Activated T-cell treated with anti-CD3 and anti-CD28 coated beads for 48 hours (primary cell): ENCODE measurements at places on chromosomes 3 and 15.

GRCh38 chr15:57865294-57865693, 158.8 kb downstream of the POLR2M start:
- DNase-seq, result no peak

- no peak for DNase-seq
Observed at GRCh38 chr3:52333869-52334557, 17.9 kb downstream of the DNAH1 start.

GRCh38 chr3:8656240-8656639, 11.6 kb upstream of the SSUH2 start:
- DNase-seq, result no peak

DNA sequence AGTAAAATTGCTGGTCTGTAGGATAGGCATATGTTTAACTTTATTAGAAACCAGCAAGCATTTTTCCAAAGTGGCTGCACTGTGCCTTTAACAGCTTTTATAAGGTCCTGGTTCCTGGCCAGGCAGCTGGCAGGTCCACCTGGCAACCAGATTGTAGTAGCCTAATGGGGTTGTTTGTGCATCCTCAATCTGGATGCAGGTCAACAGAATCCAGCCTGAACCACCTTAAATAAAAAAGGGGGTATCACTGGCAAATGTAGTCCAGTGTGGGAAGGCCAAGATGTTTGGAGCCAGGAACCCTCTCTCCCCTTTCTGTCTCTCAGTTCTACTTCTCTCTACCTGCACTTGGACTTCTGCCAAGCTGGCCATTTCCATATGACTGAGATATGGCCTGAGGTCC, 200.3 kb downstream of the ZNF621 start:
- DNase-seq, result no peak

GRCh38 chr3:197269024-197269423, 29.4 kb downstream of the DLG1 start:
- DNase-seq, result no peak

DNA sequence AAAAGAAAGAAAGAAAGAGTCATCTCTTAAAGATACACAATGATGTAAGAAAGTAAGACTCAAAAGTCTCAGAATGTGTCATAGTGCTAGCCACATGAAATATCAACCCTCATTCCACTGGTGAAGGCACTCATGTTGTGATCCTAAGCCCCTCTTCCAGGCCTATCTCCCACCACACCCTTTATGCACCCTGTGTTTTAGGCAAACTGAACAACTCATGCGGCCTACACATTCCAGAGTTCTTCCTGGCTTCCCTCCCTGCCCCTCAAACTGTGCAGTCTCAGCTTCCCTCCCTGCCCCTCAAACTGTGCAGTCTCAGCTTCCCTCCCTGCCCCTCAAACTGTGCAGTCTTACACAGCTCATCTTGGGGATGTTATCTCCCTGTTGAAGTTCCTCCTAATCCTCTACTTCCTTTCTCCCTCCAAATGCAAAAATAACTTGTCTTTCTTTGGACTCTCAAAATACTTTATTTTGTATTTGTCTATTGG, 69.0 kb upstream of the FNDC3B start:
- no peak for DNase-seq

DNA sequence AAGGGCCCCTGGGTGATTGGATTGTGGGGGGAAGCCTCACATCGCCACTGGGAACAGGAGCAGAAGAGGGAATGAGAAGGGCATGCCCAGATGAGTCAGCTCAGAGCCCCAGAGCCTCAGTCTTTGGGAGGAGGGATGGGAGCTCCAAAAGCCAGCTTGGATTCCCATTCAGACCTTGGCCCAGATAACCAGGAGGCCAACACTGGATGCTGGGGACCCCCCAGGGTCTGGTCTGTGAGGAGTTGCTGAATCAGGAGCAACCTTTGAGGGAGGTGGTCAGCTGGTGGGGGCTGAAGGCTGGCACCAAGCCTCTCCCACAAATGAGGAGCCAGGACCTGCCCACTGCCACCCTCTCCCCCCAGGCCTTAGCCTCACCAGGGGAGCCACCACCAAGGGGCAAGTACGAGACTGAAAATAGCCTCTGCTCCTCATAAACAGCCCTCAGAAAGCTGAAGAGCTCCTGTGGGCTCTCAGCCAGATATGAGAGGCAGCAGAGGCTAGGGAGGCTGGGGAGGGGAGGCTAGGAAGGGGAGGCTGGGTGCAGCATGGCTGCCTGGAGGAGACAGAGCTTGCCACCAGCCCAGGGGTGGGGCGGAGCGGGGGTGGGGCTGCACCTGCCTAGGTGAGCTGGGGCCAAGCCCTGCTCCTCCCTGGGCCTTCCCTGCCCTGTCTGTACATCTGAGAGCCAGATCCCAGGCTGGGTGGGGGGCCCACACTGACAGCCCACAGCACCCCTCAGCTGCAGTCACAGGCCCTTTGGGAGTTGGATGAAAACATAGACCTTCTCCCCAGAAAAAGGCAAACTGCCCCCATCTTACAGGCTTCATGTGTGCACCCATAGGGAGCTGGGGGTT, 99.8 kb downstream of the SEC22A start:
- DNase-seq, result no peak

DNA sequence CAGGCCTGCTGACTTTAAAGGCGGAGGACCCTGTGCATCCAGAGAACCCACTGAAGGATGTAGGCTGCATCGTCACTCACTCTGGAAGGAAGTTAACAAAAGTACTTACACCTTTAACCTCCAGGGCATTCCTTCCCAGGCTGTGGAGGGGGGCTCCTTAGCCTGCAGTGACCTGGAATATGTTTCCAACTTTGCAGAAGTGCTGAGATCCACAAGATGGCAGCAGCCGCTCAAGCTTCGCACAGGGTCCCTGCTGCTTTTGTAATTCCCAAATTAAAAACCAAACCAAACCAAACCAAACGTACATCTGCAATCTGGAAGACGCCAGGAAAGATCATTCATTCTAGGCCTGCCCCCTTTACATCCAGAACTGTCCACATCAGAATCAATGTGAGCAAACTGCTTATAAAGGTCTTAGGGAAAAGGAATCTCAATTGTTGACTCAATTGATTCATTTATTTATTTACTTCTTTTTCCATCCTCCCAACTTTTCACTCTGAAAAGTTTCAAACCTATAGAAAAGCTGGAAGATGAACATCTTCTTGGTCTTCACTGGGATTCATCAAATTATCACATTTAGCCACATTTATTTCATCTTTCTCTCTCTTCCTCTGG, 70.5 kb upstream of the KLHL25 start:
- peak; percentile 4 for DNase-seq

- peak; percentile 15 for DNase-seq
Observed at GRCh38 chr15:31974855-31975829, 55.2 kb upstream of the CHRNA7 start.

DNA sequence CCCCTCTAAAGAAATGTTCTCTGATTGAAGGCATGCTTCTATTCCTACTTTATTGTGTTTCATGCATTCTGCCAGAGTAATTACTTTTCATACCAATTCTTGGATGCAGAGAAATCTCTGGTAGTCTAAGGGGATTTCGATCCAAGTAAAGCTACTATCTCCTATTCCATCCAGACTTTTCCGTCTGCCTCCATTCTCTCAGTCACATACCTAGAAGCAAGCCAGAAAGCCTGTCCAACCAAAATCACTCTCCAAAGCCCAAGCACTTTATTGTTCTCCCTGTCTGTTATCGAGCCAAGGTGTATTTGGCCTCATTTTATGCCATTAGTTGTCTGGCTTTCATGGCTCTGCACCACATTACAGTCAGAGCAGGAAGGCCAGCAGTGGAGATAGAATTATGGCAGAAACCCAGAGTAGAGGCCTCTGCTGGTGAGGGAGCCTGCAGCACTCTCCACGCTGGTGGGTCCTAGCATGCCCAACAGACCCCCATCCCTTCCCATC, 95.9 kb downstream of the SLC49A4 start:
- DNase-seq, result no peak

DNA sequence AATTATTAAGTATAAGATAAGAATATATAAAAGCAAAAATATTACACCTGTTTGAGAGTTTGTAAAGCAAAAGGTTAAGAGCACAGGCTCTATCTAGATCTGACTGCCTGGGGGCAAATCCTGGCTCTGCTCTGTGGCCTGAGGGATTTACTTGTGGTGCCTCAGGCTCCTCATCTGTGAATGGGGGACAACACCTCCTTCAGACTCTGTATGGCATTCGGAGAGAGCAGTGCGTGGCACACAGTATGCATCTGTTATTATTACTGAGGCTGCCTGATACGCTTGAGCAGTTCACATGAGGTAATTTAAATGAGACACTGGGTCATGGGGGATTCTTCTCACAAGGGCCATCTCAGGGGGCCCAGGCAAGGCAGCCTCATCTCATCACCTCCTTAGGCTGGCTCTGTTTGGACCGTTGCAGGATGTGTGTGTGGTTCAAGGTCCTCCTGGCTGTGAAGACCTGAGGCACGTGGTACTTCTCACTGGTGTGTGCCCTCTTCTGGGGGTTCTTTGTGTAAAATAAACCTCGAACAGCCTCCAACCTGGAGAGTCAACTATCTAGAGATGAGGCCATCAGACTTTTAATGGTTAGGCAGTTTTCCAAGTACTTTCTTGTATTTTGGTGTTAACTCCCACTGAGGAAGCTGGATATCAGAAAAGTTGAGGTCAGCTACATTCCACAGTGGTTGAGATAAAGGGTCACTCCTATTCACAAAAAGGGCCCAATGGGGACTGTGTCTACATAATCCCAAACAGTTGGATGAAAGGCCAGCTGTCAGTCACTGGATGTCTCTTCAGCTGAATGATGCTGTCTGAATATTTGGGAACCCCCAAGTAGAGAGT, 9.0 kb downstream of the GNB5 start:
- DNase-seq, result no peak

- DNase-seq, result no peak
Observed at GRCh38 chr3:120396469-120396868, 47.3 kb upstream of the LRRC58 start.

DNA sequence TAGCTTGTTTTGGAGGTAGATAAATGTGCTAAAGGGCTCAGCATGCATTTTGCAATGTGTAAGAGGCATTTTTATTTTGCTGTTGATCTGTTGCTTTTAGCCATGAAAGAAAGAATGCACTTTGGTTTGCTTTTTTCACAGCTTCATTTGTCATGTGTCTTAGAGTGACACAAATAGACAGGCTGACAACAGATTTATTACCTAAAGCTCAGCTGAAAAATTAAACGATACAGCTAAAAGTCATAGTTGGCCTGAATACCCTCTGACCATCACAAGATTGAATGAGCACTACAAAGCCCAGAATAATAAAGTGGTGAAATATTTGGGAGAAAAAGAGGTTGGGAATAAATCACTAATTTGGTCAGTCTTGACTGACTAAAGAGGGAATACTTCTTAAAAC, 723.1 kb downstream of the CADM2 start:
- DNase-seq, result no peak

- no peak for DNase-seq
Observed at GRCh38 chr15:25804451-25804850, 58.7 kb downstream of the ATP10A start.

DNA sequence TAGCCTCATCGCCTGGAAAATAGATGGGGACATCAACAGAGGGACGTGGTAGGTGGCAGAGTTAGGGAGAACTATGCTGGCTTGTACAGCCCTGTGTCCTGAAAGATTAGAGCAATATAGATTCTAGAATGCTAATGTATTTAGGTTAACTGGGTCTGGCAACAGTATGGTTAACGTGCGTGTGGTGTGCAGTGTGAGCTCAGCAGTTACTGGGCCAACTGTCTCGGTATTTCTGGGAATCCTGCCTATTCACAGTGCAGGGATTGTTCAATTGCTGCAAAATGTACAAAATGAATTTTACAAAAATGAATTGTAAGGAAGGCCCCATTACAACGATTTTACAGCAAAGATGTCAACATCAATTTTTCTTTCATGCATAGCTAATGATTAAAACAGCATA, 20.6 kb downstream of the MEIS2 start:
- DNase-seq, result no peak

DNA sequence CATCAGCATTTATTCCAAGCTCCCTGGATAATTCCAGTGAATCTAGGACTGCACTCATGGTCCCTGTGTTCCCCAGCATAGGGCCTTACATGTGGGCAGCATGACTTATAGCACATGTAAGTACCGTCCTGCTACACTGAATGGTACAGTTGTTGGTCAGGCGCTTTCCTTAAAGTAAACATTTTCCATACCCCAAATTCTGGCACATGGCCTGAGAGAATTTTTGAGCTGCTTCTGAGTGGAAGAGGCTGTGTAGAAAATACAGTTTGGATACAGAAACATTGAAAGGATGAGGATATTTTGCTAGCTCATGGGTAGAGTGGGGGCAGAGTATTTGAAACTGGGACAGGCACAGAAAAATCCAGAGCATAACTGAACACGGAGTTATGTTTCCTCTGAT, 27.6 kb downstream of the CORO2B start:
- DNase-seq, result no peak

GRCh38 chr3:1288805-1289494, 196.1 kb downstream of the CNTN6 start:
- no peak for DNase-seq

GRCh38 chr3:8657804-8658305, 13.3 kb upstream of the SSUH2 start:
- no peak for DNase-seq

GRCh38 chr3:149115114-149115513, 14.3 kb upstream of the HPS3 start:
- no peak for DNase-seq

DNA sequence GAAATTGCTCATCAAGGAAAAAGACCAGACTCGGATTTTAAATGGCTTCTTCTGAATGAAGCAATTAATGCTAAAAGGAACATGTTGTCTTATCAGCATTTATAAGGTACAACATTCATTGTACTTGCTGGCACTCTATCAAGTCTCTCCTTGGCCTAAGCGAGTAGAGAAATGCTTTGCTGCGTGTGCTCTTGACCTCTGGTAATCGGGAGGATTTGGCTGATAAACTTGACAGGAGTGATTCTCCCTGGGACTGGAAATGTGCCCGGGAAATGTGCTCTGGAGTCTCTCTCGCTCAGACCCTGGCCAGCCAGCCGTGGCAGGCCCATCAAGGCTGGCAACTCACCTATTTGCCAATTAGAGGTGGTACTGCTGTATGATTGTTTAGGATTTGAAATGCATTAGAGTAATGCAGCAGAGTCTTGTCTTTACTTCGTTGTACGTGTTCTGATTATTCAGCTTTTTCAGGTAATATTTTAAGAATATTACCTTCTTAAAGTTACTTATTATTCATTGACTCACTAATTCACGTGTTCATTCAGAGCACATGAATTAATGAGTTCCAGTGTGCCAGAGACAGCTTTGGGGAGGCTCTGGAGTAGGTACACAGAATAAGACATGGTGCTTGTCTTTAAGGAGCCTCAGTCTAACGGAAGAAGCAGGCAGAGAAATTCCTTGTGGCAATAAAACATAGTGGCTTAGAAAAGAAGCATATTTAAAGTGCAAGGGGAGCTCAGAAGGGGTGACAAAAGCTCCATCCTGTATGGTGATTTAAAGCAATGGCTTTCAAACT, 48.0 kb upstream of the TPRG1 start:
- DNase-seq, result no peak

DNA sequence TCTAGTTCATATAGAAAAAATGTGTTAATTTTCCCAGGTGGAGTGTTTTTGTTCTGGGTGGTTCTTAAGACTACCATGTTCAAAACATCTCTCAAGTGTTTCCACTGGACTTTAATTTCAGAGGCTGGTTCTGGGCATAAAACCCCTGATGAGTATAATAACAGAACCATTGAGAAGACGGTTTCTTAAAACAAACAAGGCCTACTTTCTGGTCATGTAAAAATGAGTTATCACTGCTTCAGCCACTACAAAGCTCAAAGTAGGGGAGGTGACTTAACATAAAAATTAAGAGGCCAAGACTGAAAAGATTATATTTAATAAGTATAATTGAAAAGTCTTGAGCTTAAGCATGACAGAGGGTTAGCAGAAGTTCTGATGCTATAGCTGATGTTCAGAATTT, 33.8 kb downstream of the RYR3 start:
- DNase-seq, result no peak

- no peak for DNase-seq
Observed at GRCh38 chr3:51777985-51778384, 1.1 kb downstream of the IQCF6 start.

GRCh38 chr15:64337761-64338160, 18.2 kb downstream of the CSNK1G1 start:
- DNase-seq, result no peak
